C1 segment of cervical spinal cord (tissue), 14 donors: ENCODE measurements at places on chromosomes 1 and 21.

- no peak for DNase-seq
Measured at GRCh38 chr1:179384027-179384426, 18.3 kb downstream of the AXDND1 start.

DNA sequence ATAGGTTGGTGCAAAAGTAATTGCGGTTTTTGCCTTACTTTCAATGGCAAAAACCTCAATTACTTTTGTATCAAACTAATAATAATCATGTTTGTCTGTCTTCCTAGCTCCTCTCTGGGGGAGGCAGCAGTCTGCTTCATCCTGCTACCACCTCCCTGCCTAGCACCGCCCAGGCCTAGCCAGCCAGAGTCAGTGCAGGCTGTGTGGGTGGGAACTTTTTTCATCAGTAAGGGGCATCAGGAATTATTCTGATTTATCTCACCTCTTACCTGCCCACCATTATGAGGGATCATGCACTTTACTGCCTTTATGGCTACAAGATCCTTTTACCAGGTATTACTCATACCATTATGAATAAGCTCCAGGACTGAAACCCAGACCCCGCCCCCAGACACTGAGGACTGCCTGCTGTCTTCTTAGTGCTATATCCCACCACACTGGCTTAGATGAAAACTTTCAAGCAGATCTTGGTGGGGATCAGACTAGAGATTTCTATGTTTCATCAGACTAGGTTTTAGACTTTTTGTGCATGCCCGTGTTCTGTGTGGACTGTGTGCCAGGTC is 116.4 kb downstream of the PBX1 start:
- DNase-seq = no peak

GRCh38 chr1:6723621-6724428 is 22.2 kb upstream of the DNAJC11 start:
- no peak for DNase-seq

- DNase-seq = no peak
Measured at GRCh38 chr1:19532519-19532918, 47.2 kb upstream of the CAPZB start.

GRCh38 chr1:40625476-40626382 is 39.8 kb downstream of the RIMS3 start:
- no peak for DNase-seq

DNA sequence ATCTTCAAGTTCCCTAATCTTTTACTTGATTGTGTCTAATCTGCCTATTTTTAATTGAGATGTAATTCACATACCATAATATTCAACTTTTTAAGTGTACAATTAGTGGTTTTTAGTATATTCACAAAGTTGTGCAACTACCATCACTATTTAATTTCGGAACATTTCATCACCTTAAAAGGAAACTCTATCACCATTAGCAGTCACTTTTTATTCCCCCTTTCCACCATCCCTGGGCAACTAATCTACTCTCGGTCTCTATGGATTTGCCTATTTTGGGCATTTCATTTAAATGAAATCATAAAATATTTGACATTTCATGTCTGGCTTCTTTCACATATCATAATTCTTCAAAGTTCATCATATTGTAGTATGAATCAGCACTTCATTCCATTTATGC is 30.6 kb upstream of the HYI start:
- no peak for DNase-seq

DNA sequence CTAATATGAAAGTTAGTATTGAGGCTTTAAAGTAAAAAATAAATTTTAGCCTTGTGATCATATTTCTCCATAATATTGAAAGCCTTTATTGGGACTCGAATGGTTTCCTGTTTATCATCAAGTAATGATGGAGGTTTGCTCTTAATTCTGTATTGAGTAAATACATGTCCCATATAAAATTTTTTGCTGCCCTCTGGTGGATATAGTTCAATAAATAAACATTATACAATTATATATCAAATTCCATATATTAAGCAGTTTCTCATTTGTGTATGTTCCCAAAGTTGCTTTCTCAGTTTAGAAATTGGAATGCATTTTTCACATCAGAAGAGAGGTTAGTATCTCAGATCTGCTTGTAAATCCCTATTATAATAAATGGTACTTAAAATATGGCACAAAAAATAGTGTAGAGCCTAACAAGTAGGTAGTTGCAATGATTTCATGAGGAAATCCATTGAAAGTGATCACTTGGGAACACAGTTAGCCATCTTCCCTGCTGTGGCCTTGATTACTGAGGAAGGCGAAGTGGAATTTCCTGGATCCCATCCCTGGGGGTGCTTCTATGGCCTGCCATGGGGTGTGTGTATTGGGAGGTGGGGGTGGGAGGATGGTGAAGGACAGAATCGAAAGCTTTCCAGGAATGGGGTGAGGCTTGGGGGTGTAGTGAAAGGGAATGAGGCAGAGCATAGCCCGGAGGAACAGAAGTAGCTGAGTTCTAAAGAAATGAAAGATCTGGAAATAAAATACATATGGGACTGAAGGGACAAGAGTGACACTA is 84.1 kb upstream of the C21orf91 start:
- no peak for DNase-seq

GRCh38 chr1:23865543-23865930 is 2.6 kb downstream of the FUCA1 start:
- DNase-seq = no peak

DNA sequence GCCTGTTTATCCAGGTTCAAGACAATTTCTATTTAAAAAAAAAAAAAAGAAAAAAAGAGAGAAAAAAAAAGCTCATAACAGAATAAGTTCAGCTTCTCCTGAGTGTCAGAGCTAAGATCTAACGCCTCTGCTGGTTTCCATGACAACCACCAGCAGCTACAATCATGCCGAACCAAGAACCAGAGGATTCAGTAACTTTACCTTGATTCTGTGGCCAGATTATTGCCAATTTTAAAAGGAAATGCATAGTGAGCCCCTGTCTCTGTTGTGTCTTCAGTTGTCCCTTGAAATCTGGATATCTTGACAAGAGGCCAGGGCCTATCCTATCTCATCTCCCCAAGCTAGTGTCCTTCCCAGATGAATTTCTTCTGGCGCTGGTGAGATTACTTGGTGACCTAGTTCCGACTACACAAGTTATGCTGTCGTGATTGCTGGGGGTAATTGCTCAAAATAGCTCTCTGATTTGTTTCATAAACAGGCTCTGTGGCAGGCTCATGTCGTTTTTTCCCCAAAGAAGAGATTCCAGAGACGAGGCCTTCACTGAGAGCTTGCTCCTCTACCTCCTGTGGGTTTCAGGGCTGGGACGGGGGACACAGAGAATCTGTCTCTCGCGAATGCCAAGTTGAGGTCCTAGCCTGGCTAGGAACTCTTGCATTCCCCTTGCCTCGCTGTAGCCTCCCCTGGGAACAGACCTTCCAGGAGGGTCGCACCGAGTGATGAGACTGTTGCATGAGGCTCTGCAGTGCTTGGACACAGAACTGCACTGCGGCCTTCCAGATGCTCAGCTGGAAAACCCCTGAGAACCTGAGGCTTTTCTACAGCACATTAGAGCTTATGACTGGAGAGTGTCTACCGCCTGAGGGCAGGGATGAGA is 32.4 kb upstream of the SCCPDH start:
- DNase-seq = no peak

DNA sequence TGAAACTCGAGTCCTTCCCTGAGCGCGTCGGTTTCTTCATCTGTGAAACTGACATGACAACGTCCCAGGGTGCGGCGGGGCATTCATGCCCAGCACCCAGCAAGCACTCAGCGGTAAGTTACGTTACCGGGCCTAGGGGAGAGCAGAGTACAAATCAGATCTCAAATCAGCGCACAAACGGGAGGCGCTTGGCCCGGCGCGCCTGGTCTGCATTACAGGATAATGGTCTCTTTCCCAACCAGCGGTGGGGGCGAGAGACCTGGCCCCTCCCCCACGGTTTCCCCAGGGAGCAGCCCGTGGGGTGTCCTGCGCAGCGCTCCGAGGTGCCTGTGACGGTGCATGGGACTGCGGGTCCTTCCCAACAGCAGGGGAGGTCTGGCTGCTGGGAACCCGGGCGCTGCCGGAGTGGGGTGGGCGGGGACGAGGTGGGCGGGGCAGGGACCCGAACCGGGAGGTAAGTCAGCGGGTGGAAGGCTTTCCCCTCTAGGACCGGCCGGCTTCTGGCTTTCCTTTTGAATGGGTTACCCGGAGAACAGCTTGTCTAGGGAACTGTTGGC is 1.0 kb downstream of the TMEM51 start:
- DNase-seq = no peak

DNA sequence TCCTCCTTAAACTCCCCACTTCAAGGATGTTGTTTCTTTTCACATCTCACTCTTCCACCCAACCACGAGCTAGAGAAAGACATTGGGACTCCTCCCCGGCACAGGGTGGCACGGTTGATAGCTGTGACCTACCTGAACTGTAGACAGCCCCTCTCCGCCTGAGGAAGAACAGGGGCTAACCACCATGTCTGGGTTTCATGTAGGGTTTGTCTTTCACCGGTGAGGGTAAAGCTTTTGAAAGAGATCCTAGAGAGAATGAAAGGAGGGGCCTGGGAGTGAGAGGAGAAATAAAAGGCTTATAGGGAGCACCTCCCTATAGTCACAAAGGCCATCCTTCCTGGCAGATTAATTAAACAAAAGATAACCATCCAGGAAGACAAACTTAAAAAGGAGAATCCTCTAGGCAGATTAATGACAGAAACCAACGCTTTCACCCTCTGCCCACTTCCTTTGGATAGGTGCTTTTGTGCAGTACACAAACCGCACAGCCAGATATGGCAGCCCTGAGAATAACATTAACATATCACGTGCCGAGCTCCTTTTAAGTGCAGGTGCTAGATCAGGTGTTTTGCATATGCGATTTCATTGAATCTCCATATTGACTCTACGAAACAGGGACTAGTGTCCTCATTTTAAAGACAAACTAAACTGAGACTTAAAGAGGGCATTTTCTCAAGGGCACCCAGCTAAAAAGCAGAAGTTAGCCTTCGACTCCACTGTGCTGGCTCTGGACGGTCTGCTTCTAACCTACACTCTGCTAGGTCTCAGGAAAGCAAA is 178.1 kb upstream of the RUNX1 start:
- DNase-seq = no peak

GRCh38 chr1:80448081-80448480 is 1352.7 kb upstream of the ADGRL2 start:
- DNase-seq = no peak

DNA sequence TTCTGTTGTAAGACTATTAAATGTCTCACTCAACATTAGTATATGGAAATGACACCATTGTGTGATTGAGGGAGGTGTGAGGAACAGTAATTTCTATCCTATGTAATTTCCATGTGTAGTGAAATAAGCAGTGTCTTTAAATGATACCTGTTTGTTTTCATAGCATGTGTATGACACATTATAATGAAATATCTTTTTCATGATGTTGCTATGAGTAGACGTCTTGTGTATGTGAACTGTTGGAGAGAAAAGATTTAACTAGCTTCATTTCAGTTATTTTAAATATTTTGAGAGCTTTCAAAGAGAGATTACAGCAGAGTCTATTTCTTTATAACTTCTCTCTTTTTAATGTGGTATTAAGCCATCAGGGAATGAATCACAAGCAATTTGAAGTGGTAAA is 71.5 kb upstream of the QSOX1 start:
- no peak for DNase-seq

GRCh38 chr21:16713331-16714117 is 799.3 kb upstream of the CXADR start:
- DNase-seq = no peak

GRCh38 chr1:109306832-109307273 is at the start of gene MYBPHL:
Gene MYBPHL, minus strand, starts transcription at chr1:109307011. Its CDS starts 20 bp downstream, at chr1:109306991.
- no peak for DNase-seq

GRCh38 chr1:6030132-6030531 is 15.6 kb upstream of the KCNAB2 start:
- no peak for DNase-seq

- DNase-seq = no peak
Measured at GRCh38 chr1:25718732-25719131, 81.3 kb upstream of the SELENON start.

GRCh38 chr1:211589782-211590721 is 11.1 kb upstream of the SLC30A1 start:
- no peak for DNase-seq

GRCh38 chr1:147238053-147238902 is 4.2 kb upstream of the CHD1L start:
- no peak for DNase-seq

DNA sequence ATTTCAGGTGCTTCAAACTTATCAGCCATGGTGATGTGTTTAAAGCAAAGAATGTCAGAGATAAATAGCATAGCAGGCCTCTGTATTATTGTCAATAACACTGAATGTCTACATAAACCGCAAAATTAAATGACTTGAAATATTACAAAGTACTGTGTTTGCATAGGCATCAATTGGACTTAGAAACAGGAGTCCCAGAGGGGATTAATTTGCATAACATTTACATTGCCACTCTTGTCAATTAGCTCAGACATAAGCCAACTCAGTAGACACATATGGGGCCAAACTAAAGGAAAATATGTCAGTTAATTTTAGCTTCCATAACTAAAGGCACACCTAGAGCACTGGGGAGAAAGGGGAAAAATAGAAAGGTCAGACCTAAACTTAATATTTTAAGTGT is 814.5 kb upstream of the NEGR1 start:
- no peak for DNase-seq

DNA sequence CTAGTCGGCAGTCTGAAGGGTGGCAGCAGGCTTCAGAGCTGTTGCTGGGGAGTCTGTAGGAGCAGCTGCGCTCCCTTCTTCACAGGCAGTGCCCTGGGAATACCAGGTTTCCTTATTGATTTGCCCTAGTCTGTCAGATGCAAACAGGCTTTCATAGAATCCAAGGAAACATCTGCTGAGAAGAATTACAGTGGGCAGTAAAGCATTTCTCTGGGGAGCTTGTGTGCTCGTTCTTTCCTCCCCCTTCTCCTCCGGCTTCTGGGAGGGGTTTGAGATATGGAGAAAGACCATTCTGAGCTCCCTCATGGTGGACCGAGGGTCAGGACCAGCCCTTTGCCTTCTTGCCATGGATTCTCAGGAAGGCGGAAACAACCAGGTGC is 25.4 kb upstream of the PARP1 start:
- no peak for DNase-seq

GRCh38 chr1:178607718-178608408 is 95.0 kb downstream of the TEX35 start:
- no peak for DNase-seq

GRCh38 chr1:234779160-234779538 is 169.2 kb upstream of the IRF2BP2 start:
- no peak for DNase-seq

GRCh38 chr21:39007532-39007931 is 175.7 kb downstream of the PSMG1 start:
- DNase-seq = no peak

DNA sequence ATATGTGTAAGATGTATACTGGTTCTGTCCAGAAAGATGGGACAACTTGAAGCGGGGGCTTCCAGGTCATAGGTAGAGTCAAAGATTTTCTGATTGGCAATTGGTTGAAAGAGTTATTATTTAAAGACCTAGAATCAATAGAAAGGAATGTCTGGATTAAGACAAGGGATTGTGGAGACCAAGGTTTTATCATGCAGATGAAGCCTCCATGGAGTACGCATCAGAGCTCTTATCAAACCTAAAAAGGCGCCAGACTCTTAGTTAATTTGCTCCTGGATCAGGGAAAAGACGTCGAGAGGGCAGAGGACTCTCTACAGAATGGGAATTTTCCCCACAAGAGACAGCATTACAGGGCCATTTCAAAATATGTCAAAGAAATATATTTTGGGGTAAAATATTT is 23.7 kb upstream of the ETV3 start:
- DNase-seq = no peak

- DNase-seq = no peak
Measured at GRCh38 chr1:87800006-87800405, 471.3 kb downstream of the LMO4 start.

- DNase-seq = peak; percentile 67
Measured at GRCh38 chr1:14553711-14554110, 44.8 kb upstream of the KAZN start.
